Stimulated activated CD4-positive, alpha-beta T cell treated with anti-CD3 and anti-CD28 coated beads, Interleukin-4, amount 100 ng/mL, for 1 hour (primary cell): ENCODE measurements at places on chromosomes 4 and X.

GRCh38 chr4:170051402-170051801 lies 25.2 kb upstream of the MFAP3L start:
- no peak for DNase-seq

- DNase-seq = no peak
Measured at GRCh38 chrX:108178143-108178498, 86.5 kb downstream of the ATG4A start.

DNA sequence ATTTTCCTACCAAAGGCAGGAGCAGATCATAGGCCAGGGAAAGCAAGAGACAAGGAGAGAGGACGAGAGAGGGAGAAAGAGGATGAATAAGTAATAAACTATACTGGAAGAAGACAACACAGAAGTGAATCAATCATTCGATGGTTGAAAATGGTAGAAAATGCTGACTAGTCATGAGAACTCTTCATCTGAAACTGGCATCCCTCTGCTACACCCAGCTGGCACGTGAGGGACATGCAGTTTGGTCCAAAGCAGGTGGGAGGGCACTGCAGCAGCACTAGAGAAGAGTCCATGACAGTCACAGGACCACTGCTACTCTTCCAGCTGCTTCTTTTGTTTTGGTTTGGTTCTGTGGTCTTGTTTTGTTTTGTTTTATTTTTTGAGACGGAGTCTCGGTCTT lies 74.1 kb downstream of the AFAP1 start:
- no peak for DNase-seq

DNA sequence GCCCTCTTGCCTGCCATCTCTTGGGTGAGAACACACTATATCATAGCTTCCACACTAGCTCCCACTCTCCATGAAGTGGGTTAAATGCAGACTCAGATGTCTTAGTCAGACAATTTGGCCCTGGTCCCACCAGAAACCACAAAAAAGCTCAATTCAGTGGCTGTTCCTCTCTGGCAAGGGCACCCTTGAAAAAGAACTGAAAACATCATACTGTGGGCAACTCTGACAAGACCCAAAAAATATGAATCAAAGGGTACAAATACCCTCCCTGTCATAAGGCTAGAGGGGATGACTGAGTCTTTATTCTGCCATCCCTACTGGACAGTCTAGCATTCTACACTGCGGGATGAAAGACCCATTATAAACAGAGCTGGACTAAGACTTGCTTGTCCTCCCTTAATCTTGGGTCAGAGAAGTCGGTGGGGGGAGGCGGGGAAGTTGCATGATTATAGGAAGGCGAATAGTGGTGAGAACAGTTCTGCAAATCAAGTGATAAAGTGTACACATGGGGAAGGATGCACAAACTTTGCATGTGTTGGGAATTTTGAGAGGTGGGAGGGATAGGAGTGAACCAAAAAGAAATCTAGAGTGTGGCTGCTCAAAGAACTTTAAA lies 172.1 kb downstream of the OPHN1 start:
- DNase-seq = no peak

GRCh38 chr4:189001971-189002450 lies 862.8 kb downstream of the TRIML1 start:
- no peak for DNase-seq

- DNase-seq = no peak
Measured at GRCh38 chr4:119478446-119479179, 150.0 kb downstream of the PDE5A start.

DNA sequence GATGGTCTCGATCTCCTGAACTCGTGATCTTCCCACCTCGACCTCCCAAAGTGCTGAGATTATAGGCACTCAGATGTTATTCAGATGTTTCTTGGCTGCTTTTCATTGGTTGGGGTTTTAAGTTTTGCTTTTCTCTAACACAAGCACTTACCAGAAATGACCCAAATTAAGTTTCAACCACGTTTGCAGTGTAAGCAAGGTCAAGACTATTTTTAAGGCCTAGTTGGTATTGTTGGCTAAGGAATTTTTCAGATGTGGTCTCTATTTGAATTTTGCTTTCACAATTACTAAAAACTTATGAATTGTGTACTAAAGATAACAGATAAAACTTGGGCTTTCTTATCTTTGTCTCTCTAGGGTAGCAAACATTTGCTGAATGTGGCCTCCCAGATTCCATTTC lies 1756.9 kb upstream of the TENM3 start:
- no peak for DNase-seq

- DNase-seq = no peak
Measured at GRCh38 chr4:94304365-94304971, 38.2 kb downstream of the HPGDS start.

GRCh38 chrX:123084797-123085196 lies 99.3 kb upstream of the GRIA3 start:
- DNase-seq = no peak

GRCh38 chr4:86338989-86339388 lies 20.9 kb downstream of the MAPK10 start:
- no peak for DNase-seq

DNA sequence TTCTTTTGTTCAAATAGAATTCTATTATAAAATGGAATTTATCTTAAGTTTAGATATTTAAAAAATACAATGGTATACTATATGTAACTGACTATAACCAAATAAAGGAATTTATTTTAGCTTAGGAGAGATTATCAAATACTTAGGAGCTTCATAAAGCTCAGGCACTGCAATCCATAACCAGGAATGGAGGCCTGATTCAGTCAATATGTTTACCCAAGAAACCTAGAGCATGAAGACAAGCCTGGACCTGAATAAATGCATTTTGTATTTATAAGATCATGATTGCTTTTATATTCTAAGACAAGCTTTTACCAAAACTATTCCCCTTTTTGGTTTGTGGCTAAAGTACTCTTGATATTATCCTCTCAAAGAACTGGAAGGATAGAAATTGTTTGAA lies 742.6 kb downstream of the FAT4 start:
- DNase-seq = no peak

DNA sequence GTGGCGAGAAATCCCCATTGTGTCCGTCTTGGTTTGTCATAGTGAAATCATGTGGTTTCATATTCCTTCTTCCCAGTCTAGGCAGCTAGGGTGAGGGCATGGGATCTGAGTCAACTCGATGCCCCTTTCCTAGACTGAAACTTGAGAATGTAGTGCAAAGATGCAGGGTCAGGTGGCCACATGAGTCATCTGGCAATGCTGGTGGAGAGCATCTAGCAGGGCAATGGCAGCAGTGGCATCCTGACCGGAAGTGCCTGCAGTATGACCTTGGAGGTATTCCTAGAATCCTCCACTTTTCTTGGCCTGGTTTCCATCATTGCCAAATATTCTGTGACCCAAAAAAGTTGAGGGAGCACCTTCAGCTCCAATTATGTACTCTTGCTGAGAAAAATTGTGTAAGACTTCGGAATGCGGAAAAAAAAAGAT lies 39.1 kb upstream of the TMEM184C start:
- no peak for DNase-seq

GRCh38 chr4:39521253-39521919 lies 5.9 kb downstream of the UGDH start:
- DNase-seq = no peak

- no peak for DNase-seq
Measured at GRCh38 chrX:106917830-106918500, 2.2 kb upstream of the CLDN2 start.

DNA sequence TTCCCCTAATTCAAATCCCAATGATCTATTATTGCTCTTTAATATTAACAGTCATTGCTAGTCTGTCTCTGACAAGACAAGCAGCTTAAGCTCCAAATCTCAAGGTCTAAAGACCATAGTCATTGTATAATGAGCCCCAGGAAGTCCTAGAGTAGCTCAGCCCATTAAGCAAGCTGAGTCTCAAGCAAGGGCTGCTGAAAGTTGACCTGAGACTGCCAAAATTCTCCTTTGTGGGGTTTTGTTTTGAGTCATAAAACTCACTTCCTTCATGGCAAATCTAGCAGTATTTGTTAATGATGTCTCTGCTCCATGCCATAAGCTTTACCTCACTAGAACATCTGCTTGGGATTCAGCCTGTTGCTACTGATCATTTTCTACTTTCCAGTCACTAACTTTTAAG lies 313.2 kb downstream of the ANTXR2 start:
- DNase-seq = no peak

DNA sequence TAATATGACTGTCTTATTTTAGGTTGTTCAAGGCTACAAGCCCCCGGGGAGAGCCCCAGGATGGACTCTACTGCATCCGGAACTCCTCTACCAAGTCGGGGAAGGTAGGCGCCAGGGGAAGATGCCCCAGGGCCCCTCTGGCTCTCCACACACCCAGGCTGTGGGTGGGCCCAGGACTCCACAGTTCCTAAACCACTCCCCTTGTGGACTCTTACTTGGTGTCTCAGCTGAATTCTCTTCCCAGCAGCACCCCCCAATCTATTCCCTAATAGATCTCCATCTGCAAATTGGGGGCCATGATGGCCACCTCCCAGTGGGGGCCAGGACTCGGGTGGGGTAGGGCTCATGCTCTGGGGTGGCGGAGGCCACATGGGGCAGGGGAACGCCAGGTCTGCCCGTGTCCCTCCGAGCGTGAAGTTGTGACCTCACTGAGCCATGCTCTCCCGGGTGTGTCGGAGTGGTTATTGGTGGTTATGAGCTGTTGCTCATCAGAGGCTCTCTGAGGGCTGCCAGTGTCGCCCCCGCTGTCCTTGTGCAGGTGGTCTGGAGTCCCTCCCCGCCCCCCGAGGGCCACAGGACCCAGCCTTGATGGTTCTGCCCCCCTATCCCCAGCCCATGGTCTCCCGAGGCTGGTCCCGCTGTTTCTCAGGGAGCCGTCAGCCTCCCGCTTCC lies 11.2 kb upstream of the ADD1 start:
- DNase-seq = no peak

DNA sequence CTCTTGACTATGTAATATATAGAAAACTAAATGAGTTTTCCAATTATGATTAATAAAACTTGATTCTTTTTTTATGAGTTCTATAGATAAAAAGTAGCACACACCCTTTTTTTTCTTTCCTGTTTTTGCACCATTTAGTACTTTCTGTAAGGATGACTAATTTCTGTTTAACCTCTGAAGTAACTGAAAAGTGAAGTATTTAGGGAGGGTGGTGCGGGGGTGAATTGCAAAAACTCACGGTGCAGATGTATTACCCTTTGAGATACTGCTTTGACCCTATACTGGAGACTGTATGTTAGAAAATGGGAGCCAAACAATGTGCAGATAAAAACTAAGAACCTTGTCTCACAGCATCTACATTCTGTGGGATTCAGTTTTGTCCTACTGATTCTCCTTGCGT lies 471.6 kb downstream of the DTHD1 start:
- no peak for DNase-seq

DNA sequence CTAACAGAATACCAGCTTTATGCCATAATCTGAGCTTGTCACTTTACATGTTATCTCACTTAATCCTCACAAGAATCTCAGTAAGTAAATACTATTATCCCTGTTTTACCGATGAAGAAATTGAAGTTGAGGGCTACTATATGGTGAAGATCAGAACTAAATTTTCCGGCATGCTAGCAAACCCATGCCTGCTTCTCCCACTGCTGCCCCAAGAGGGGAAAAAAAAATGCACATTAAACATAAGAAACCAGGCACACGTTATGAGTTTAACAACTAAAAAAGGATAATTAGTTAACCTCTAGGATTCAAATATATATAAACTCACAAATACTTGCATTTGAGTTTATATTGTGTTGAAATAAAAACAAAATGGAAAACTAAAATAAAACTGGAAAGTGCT lies 10.8 kb downstream of the SLC10A7 start:
- no peak for DNase-seq

GRCh38 chr4:122689972-122690371 lies 42.5 kb upstream of the BBS12 start:
- no peak for DNase-seq

DNA sequence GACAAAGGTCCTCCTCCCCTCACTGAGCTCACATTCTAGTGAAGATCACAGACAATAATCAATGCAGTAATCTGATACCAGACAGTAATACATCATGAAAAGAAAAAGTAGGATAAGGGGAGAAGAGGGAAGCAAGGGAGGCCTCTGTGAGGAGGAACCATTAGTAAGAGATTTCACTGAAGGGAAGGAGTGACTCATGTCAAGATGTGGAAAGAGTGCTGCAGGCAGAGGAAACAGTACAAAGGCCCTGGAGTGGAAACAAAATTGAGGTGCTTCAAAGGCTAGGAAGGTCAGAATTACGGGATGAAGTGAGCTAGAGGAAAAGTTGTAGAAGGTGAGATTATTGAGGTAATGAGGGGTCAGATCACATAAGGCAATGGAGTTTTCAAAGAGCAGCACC lies 38.1 kb downstream of the LAMTOR3 start:
- DNase-seq = no peak

DNA sequence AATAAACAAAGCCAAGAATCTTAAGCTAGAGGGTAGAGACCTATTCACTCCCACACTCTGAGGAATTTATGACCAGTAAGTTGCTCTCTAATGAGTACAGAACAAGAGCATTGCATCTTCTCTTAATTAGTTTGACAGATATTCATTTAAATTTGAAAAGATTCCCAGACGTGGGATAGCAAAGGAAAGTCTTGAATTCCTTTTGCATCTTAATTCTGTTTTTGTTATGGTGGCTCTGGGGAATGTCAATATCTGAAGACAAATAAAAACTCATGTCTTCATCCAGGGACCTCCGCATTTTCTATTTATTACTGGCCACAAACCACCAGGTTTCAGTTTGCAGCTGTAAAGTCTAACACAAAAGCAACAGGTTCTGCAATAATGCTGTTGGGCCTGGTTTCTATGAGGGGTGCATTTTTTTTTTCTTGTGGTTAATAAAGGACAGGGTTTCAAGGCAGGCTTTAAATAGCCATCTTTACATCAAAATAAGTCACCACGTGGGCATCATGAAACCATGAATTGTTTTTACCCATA lies 172.3 kb downstream of the SHROOM3 start:
- DNase-seq = no peak

- DNase-seq = no peak
Measured at GRCh38 chr4:122958505-122958904, 36.1 kb upstream of the NUDT6 start.

DNA sequence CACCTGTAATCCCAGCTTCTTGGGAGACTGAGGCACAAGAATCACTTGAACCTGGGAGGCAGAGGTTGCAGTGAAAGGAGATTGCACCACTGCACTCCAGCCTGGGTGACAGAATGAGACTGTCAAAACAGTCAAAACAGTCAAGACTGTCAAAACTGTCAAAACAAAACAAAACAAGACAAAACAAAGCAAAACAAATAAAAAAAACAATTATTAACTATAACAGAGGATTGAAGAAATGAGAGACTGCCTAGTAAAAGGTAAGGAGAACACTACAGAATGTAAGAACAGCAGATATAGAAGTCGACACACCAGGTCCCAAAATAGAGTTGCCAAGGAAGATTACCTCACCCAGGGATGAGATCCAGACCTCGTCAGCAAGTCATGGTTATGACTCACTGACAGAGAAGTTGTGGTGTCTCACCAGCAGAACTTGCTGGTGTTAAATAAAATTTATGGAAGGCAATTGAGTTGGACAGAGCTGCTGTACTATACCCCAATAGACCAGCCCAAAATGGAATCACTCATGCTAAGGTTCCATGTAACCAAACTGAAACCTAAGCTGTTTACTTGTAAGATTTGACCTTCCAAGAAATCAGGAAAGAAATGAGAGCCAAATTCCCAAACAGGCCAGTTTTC lies 32.1 kb upstream of the GK start:
- no peak for DNase-seq

GRCh38 chr4:47639531-47639930 lies 154.5 kb downstream of the ATP10D start:
- no peak for DNase-seq
